ENCODE measurements at places on chromosomes 16 and 17.
A peak's percentile ranks its signal among the peaks of the same experiment; 100 is the strongest.

DNA sequence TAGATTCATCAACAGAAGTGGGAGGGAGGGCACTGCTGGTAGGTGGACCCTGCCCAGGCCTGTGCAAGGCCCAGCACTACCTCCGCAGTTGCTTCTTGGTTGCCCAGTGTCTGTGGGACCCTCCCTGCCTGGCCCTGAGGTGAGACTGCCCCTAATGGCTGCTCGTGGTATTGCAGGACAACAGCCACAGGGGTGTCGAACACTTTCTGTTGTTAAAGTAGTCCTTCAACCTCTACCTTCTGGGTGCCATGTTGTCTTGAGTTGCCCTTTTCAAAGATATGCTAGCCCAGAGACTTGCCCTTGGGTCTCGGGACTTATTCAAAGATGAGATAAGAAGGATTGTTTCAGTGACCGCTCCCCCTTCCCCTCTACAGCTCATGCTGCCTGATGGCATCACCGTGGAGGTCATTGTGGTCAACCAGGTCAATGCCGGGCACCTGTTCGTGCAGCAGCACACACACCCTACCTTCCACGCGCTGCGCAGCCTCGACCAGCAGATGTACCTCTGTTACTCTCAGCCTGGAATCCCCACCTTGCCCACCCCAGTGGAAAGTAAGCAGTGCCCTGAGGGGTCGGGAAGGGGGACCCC is 29.1 kb downstream of the AKAP1 start:
- no peak for DNase-seq

DNA sequence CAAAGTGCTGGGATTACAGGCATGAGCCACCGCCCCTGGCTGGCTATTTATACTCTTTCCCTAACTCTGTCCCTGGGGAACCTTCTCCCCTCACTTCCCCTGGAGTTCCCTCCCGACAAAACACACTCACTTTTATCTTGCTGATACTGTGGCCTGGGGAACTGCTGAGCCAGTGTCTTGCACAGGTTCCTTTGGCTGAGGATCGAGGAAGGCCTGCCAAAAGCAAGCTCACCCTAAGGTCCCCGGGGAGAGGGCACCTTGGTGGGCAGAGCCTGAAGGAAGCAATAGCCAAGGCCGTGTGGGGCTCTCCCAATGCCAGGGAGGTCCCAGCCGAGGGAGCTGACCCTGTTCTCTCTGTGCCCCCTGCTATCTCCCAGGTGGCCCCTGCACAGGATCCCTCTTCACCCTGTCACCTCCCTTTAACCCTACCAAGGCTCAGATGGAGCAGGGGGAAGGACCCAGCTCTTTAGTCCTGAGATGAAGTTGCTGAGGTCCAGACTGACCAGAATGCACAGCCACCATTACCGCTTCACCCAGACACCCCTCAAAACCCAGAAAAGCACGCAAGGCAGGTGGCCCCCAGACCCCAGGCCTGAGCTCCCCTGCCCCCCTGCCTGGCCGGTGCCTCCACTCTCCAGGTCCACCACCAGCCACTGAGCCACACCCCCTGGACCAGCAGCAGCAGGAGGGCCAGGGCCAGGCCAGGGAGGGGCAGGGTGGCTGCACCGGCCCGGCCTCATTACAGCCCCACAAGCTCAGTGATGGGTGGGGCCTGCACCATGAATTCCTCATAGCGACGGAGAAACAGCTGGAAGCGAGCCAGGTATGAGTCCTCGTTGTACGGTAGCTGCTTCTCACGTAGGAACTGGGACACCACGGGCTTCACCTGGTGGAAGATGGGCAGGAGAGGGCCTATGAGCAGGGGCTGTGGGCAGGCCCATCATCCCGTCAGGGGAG is 5.1 kb upstream of the FDXR start:
- DNase-seq: no peak

DNA sequence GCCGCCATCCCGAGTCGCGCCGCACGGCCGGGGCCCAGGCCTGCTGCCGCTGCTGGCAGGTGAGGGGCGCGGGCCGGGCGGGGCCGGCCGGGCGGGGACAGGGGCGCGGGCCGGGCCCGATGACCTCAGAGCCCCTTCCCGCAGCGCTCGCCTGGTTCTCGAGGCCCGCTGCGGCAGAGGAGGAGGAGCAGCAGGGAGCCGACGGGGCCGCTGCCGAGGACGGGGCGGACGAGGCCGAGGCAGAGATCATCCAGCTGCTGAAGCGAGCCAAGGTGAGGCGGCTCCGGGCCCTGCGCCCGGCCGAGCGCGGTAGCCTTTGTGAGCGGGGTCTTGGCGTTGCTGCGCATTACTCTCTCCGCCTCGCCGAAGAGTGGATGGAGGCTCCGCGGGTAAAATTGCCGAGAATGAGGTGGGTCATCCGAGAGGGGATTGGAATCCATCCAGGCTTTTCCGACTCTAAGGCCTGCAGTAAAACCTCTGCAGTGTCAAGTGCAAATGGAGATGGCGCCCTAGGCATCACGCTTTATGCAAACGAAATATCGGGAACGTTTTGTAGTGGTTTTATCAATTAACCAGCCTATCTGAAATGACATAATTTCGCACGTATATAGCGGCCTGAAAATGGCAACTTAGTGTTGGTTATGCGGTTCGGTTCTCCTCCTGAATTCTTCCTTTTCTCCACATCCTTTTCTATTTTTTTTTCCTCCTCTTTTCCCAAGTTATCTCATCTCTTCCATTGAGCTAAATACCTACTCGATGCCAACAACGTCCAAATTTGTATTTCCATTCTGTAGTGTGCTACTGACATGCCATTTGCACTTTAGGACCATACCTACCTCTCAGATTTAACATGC is 577 bp downstream of the TTC19 start:
- no peak for DNase-seq

DNA sequence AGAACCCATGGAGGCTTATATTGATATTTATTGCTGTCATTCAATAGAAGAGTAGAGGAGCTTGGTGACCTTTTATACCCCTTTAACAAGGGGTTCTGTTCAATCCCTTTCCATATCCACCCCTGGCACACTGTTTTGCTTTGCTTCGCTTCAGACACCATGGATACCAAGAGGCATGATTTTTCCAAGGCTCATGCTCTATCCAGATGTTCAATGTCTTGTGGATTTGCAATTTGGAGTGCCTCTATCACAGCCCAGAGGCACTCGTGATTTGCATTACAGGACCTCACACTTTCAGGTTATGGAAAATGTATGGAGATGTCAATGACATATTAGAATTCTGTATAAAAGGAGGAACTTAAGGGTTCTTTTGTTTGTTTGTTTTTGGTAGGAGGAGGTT is 21.5 kb downstream of the CFAP20 start:
- no peak for DNase-seq

DNA sequence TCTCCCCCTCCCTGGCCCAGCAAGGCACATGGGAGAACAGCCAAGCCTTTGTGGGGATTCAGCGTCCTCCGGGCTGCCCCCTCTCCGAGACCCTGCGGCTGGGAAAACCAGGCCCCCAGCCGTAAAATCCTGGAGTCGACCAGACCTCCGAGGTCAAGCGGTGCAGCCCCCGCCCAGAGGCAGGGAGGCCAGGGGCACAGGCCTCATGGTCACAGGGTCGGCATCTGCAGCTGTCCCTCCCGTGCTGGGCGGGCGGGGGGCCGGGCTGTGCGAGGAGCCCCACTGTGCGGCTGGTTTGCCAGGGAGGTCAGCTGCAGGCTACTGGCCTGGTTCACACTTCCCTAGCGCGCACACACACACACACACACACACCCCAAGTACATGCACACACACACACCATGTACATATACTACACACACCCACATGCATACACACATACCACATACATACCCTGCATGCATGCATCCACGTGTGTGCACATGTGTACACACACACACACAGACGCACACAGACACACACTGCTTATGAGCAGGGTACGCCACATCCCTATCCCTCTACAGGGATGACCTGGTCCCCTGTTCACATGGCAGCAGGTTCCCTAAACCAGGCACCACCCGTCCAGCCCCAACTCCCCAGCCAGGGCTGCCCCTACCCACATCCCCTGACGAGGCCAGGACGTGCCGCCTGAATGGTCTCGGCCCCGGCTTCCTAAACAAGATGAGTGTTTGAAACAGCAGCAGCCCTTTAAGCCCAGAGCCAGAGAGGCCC is 108.9 kb upstream of the CIBAR2 start:
- no peak for DNase-seq

DNA sequence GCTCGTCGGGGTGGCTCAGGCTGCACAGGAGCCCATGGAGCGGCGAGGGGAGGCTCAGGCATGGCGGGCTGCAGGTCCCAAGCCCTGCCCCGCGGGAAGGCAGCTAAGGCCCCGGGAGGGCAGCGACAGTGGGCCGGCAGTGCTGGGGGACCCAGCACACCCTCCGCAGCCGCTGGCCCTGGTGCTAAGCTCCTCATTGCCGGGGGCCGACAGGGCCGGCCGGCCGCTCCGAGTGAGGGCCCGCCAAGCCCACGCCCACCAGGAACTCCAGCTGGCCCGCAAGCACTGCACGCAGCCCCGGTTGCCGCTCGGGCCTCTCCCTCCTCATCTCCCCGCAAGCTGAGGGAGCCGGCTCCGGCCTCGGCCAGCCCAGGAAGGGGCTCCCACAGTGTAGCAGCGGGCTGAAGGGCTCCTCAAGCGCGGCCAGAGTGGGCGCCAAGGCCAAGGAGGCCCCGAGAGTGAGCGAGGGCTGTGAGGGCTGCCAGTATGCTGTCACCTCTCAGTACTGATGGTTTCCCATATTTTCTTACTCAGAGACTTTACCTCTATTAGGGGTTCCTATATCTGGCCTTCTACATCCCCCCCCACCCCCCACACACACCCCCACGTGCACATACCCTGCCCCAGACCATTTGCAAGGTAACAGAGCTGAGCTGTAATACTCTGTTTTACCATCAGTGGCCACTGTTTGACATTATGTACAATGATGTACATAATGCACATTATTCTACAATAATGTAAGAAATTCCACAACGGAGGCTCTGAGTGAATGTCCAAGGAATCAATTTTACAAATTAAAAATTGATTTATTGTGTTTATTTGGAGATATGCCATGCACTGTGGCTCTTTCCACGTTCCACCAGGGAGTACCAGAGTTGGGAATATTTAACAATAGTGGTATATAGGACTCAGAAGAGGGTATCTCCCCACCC is 3.7 kb upstream of the VAT1L start:
- no peak for DNase-seq

DNA sequence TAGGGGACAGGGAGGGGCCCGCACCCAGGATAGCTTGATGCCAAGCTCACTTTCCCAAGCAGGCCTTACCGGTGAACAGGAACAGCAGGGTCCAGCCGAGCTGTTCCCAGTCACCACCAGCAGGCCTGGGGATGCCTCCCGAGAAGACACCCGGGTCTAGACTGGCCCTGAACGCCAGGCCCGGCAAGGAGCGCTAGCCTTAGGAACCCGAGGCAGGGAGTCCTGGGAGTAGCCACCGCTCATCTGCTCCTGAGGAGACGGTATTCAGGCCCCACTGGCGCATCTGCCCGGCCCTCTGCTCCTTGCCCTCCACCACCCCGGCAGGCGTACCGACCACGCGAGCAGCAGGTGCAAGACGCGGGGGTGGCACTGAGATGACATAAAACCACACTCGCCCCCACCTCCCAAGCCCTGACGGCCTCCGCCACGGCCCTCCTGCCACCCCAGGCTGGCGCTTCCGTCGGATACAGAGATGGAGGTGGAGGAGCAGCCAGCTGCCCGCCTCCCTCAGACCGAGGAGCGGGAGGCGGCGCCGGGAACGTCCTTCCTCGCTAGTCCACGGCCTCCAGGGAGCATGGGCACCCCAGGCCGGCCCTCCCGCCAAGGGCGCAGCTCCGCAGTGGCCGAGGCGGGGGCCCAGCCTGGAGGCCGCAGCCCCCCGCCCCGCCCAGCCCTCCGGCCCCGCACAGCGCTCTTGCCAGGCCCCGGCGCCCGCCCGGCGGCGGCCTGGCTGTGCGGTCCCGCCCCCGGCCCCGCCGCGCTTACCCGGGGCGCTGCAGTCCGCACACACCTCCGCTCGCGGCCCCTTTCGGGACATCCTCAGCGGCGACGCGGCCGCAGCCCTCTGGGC is 661 bp downstream of the GIT1 start:
- no peak for DNase-seq

GRCh38 chr17:83099086-83099555 is 19.7 kb downstream of the METRNL start:
- no peak for DNase-seq

- DNase-seq: no peak
Observed at GRCh38 chr17:39640591-39641031, 3.7 kb downstream of the STARD3 start.

- DNase-seq: no peak
Observed at GRCh38 chr17:75504347-75505151, 10.8 kb downstream of the CASKIN2 start.

GRCh38 chr17:64506576-64507412 is at the start of gene CEP95:
TSS of gene CEP95 (plus strand) at chr17:64506977. CDS start at chr17:64507098, 121 bp downstream.
- peak; percentile 89 for DNase-seq

GRCh38 chr16:11350921-11351335 is 5.7 kb downstream of the RMI2 start:
- no peak for DNase-seq

- DNase-seq: no peak
Observed at GRCh38 chr16:72500545-72500944, 328.6 kb upstream of the PMFBP1 start.

DNA sequence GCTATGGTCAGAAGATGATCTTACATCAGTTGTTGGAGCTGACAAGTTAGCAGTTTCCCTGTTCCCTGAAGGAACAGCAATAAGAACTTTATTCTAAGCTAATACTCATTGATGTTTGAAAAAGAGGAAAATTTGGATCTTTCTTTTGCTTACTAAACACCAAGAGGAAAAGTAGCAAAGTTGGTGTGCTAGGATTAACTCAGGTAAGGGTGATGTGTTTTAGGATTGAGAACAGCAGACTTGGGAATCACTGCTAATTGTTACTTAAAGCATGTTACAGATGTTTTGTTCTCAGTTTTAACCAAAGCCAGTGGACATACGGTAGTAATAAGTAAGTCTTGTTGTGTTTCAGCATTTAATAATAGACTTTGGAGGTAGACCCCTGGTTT is 3.7 kb downstream of the SETD6 start:
- DNase-seq: no peak
